ENCODE measurements at places on chromosomes 5 and 9. TPM values are rescaled to one million over a fixed set of nuclear protein-coding genes. Genes with fewer than 3 reads are reported as not detected.

The HMCN2 gene
- 6.1 TPM for total RNA-seq

The S1PR3 gene
- total RNA-seq: 61.6 TPM

The TAF11L11 gene
- not detected for total RNA-seq

The TNFSF15 gene
- not detected for total RNA-seq

- DNase-seq: no peak
Observed at GRCh38 chr5:27818888-27819287, 780.5 kb upstream of the CDH9 start.

- DNase-seq: no peak
Observed at GRCh38 chr9:130183133-130183762, 11.0 kb downstream of the NCS1 start.

DNA sequence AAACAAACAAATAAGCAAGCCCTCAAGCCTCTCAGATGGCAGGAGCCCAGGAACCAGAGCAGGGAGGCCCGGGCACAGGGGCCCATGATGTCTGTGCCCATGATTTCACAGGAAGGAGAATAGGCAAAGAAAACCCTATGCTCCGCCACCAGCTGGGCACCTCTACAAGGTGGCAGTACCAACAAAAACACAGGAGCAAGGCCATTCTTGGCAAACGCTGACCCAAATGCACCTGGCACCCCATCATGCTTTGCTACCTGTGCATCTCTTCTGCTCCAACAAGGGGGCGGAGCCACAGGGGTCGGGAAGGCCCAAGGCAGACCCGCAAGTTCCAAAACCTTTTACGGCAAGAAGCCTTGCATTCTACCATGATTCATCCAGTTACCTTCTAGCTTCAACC lies 3.1 kb downstream of the BRD3 start:
- DNase-seq: no peak

The LTC4S gene
- 5.4 TPM for total RNA-seq

DNA sequence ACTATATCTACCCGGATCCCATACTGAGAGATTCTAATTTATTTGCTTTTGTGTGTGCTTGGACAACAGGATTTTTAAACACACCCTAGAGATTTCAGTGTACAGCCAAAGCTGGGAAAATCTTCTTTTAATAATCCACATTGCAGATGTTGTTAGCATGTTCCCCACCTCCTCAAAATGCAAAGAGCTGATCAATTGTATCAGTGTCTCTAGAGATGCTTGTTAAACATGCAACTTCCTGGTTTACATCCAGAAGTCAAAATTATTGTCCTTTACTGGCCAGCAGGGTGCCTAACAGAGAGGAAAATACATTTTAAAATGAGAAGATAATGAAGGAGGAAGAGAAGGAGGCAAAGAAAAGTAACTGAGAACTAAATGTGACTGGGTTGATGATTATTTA lies 793.3 kb downstream of the SEMA5A start:
- DNase-seq: no peak

- no peak for DNase-seq
Observed at GRCh38 chr5:143557061-143557818, 153.8 kb upstream of the NR3C1 start.

- DNase-seq: no peak
Observed at GRCh38 chr5:161134083-161134482, 282.1 kb upstream of the ATP10B start.

GRCh38 chr5:31889001-31889561 lies 250.2 kb downstream of the PDZD2 start:
- no peak for DNase-seq

- no peak for DNase-seq
Observed at GRCh38 chr5:14040542-14040941, 96.1 kb upstream of the DNAH5 start.

- DNase-seq: no peak
Observed at GRCh38 chr5:135367076-135367475, 32.0 kb downstream of the MACROH2A1 start.

The PDCD1LG2 gene
- total RNA-seq: 1.7 TPM

The CCDC112 gene
- 4.9 TPM for total RNA-seq

- DNase-seq: no peak
Observed at GRCh38 chr5:138148811-138149210, 9.6 kb upstream of the NME5 start.

The FOXD4L3 gene
- not detected for total RNA-seq

The CLPTM1L gene
- total RNA-seq: 43.9 TPM

- no peak for DNase-seq
Observed at GRCh38 chr5:36643162-36643561, 36.8 kb downstream of the SLC1A3 start.

The APBA1 gene
- total RNA-seq: 5.7 TPM

DNA sequence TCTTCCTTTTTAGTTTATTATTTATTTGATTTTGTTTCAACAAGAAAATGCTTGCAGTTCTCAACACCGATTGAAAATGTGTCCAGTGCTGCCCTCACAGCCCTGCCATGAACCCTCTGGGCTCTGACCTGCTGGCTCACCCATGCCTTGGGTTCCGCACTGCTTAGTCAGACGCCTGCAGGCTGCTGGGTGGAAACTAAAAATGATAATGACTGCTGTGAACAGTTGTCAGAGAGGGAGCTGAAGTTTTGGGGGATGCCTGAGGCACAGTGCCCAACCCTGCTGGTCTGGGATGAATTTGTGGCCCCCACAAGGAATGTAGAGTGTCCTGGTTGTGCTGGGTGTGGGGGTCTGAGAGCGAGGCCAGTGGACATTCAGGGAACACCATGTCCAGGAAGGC lies 22.2 kb upstream of the CFAP157 start:
- no peak for DNase-seq

DNA sequence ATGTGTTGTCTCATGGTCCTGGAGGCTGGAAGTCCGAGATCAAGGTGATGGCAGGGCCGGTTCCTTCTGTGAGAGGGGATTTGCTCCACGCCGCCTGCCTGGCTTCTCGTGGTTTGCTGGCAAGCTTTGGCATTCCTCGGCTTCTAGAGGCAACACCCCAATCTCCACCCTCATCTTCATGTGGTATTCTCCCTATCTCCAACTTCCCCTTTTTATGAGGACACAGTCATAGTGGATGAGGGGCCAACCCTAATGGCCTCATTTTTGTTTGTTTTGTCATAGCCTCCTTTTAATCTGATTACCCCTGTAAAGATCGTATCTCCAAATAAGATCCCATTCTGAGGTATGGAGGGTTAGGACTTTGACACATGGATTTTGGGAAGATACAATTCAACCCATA lies 41.7 kb upstream of the CLK4 start:
- DNase-seq: no peak

DNA sequence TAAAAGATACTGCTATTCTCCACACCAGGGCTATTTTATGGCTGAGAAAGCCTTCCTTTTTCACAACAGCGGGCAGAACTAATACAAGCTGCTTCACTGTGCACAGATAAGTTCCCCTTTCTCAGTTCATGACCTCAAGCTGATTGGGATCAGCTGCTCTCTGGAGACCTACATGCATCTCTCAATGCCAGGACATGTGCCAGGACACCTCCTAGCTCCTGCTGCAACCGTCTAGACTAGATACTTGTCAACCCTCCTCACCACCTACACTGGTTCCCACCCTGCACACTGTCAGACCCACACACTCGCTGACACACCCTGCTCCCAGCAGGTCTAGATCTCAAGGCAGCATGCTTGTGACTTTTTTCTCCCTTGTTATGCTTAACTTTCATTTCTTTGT lies 39.8 kb downstream of the STARD4 start:
- no peak for DNase-seq

DNA sequence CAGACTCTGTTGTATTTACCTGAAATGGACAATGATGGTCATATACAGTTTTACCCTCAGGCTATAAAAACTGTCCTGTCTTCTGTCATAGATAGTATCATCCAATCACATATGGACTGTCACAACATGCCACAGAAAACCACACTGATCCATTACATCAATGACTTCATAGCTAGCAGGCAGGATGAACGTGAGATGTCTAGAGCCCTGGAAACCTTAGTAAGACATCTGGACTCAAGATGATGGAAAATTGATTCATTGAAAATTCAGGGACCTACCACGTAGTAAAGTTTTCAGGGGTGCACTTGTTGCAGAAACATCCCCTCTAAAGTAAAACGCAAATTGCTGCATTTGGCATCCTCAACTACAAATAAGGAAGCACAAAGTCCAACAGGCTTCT lies 284.4 kb upstream of the RGMB start:
- DNase-seq: no peak

- DNase-seq: peak; percentile 15
Observed at GRCh38 chr9:86614871-86615849, 260.9 kb upstream of the TUT7 start.

- no peak for DNase-seq
Observed at GRCh38 chr9:131826966-131827525, 87.2 kb upstream of the RAPGEF1 start.

GRCh38 chr5:176817841-176818377 lies 7.5 kb downstream of the UNC5A start:
- DNase-seq: no peak

GRCh38 chr5:178642351-178642909 lies 15.6 kb upstream of the CLK4 start:
- no peak for DNase-seq

DNA sequence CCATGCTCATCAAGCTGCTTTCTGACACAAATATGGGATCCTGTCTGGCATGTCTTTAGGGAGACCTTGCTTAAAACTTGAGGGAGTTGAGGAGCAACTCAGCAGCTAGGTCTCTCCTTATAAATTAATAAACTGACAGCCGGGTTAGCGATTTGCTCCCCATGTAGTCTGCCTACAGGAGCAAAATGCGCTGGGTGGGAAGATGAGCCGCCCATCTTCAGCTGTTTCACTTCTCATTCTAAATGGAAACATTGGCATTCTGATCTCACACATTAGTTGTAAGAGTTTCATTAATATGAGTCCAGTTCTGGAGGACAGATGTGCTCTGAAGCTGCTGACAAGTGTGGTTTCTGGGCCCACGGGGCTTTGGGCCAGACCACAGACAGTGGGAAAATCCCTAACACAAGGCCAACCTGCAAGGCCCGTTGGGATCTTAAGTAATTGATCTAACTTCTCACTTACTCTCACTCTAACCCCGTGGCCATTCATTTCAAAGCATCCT lies 197.0 kb downstream of the MCTP1 start:
- no peak for DNase-seq

GRCh38 chr5:149521739-149522685 lies 29.2 kb downstream of the CSNK1A1 start:
- DNase-seq: no peak

DNA sequence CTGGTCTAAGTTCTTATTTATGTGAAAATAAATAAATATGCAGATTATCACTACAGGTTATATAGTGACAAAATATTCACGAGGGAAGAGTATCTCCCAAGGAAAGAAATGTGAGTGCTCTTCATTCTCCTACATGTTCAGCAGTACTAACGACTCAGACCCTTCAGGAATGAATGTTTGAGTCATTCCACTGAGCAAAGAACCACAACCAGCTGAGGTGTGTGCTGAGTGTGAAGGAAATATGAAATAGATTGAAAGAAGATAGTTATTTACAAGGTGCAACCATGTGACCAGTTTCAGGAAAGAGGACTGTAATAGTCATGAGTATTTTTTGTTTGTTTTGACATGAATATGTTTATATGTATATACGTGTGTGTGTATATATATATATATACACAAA lies 228.7 kb downstream of the TUSC1 start:
- no peak for DNase-seq

The GGTA1 gene
- 6.0 TPM for total RNA-seq

GRCh38 chr5:117691081-117691870 lies 1116.7 kb upstream of the SEMA6A start:
- DNase-seq: no peak

DNA sequence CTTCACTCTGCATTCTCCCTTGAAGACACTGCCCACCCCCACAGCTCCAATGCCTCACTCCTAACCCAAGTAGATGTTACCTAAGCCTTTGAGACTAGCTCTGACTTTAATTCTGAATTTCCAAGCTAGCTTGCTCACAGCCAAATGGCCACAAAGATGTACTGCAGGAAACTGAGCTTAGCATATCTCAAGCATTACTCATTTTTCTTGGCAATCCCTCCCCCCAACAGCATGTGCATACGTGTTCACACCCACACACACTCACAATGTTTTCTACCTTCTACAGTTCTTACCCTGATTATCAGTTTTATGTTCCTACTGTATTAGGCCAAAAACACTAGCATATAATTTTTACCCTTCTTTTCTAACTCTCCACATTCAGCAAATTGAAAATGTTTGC lies 13.7 kb upstream of the GRIA1 start:
- no peak for DNase-seq

DNA sequence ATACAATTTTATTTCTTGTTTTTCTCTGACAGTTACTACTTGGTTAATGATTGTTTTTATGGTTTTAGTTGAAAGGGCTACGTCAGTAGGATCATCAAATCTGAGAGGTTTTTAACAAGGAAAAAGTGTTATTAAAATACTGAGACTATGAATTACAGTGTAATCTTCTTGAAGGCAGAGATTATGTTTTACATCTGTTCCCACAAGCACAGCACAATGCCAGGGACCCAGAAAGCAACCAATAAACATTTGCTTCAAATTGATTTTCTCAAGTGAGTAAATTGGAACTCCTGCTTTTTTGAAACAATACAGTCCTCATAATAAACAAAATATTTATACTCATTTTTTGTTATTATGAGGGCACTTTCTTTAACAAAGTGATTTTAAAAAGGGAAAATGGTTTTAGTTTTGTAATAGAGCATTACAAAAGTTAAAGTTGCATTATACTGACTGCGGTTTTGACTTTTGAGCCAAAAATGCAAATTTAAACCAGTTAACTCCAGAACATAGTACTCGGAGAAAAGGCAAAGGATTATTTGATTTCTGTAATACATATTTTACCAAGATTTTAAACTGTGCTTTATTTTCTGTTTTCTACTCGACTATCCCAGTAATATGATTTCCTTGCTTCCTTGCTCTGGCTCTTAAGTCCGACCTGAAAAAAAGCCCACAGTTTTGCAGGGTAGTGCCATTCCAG lies 176.9 kb downstream of the GDNF start:
- no peak for DNase-seq

DNA sequence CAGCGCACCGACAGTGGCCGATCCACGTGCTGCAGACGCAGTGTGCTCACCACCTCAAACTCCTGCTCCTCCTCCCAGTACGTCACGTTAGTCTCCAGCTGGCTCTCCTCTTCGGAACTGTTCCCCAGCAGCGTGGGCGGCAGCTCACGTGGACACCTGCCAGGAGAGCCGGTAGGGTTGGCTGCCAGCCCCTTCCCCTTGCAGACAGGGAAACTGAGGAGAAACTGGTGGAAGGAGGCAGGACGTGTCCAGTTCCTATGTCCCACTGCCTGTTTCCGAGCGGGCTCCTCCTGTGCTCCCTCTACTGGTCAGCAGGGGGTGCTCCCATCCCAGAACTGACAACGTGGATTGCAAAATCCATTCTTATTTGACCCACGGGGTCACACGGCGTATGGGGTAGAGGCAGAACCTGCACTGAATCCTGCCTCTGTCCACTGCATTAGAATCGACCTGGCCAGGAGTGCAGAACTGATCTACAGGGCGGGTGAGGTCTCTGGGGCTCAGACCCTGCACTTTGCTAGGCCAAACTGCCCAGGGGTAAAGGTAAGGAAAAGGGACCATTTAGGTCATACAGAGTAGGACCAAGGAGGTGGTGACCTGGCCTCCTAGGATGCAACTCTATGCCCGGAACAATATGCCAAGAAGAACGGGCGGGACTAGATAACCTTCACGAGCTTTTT lies 25.7 kb downstream of the PDGFRB start:
- peak; percentile 76 for DNase-seq

The GRAMD2B gene
- total RNA-seq: 38.2 TPM

Measured in heart right ventricle (tissue), 16 donors.